ENCODE measurements at places on chromosomes 1 and 21. TPM values are rescaled to one million over a fixed set of nuclear protein-coding genes. Genes with fewer than 3 reads are reported as not detected.

GRCh38 chr1:186079084-186079684 is 295.9 kb downstream of the TPR start:
- H3K27me3 ChIP-seq, result no peaks in the 10 kb centered on the region
- no peak overlapping the region for H3K4me3 ChIP-seq
- peaks cover 6% of the 10 kb centered on the region for H3K4me1 ChIP-seq
- no peak for DNase-seq
- no peak overlapping the region for H3K27ac ChIP-seq

GRCh38 chr1:145917595-145917994 is 922 bp downstream of the PEX11B start:
- peaks cover 7% of the 10 kb centered on the region for H3K36me3 ChIP-seq
- peaks cover 14% of the 10 kb centered on the region for H3K4me1 ChIP-seq
- no peaks in the 10 kb centered on the region for H3K27me3 ChIP-seq
- H3K4me3 ChIP-seq, result peak overlapping the region; percentile 92
- no peak overlapping the region for H3K27ac ChIP-seq

DNA sequence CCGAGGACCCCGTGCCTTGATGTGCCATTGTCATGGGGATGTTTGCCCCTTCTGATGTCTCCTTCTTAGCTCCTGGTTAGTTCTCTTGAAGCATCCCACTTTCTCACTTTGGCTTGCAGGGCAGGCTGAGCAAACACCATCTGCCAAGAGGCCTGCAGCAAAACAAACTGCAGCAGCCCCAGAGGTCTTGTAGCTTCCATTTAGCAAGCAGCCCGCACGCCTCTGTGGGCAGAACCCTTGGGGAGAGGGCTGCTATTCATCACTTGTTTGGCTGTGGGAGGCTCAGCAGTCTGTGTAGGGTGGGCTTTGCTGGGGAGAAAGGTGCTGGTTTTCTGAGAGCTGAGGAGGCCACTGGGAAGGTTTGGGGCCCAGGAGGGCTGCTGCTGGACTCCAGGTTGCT is 56.7 kb downstream of the KCNC4 start:
- DNase-seq, result no peak
- peaks cover 10% of the 10 kb centered on the region for H3K27me3 ChIP-seq
- H3K4me1 ChIP-seq, result peaks cover 19% of the 10 kb centered on the region

GRCh38 chr1:200530623-200531261 is 89.8 kb downstream of the KIF14 start:
- peaks cover 2% of the 10 kb centered on the region for H3K4me1 ChIP-seq
- peaks cover 3% of the 10 kb centered on the region for H3K27me3 ChIP-seq
- no peak overlapping the region for H3K27ac ChIP-seq
- no peak overlapping the region for H3K4me3 ChIP-seq
- H3K36me3 ChIP-seq, result no peaks in the 10 kb centered on the region

GRCh38 chr1:65479554-65480204 is 59.2 kb downstream of the LEPR start:
- peaks cover 3% of the 10 kb centered on the region for H3K4me1 ChIP-seq
- DNase-seq, result no peak
- no peak overlapping the region for H3K27ac ChIP-seq

- H3K27me3 ChIP-seq, result peaks cover 9% of the 10 kb centered on the region
- H3K4me3 ChIP-seq, result no peak overlapping the region
- H3K27ac ChIP-seq, result no peak overlapping the region
- H3K4me1 ChIP-seq, result no peaks in the 10 kb centered on the region
- peak; percentile 51 for DNase-seq
Observed at GRCh38 chr1:230310381-230311163, 115.6 kb downstream of the PGBD5 start.

GRCh38 chr1:1292442-1292779 is 12.2 kb downstream of the SCNN1D start:
- no peak for DNase-seq
- no peaks in the 10 kb centered on the region for H3K36me3 ChIP-seq
- no peak overlapping the region for H3K27ac ChIP-seq
- no peaks in the 10 kb centered on the region for H3K4me1 ChIP-seq
- H3K4me3 ChIP-seq, result no peak overlapping the region
- no peaks in the 10 kb centered on the region for H3K27me3 ChIP-seq

DNA sequence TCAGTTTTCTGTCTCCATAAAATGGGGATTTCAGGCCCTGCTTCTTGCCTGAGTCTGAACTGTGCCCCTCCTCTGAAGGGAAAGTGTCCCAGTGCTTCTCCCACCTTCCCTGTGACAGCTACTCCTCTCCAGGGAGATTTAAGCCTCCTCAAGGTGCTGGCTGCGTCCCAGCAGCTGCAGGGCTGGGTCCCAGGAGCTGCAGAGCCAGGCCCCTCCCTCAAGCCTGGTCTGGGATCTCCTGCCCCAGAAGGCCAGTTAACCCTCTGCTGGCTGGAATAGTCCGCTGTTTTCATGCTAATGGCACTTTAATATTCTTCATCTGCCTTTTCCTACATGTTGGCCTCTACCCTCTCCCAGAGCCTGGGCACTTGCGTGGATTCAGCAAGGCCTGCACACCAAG is 99.0 kb downstream of the PLXNA2 start:
- no peak overlapping the region for H3K27ac ChIP-seq
- no peak overlapping the region for H3K4me3 ChIP-seq
- H3K4me1 ChIP-seq, result peaks cover 2% of the 10 kb centered on the region
- H3K27me3 ChIP-seq, result no peaks in the 10 kb centered on the region
- no peak for DNase-seq

GRCh38 chr1:170675865-170676264 is 11.9 kb downstream of the PRRX1 start:
- no peak overlapping the region for H3K4me3 ChIP-seq
- DNase-seq, result no peak
- no peaks in the 10 kb centered on the region for H3K36me3 ChIP-seq
- H3K4me1 ChIP-seq, result no peaks in the 10 kb centered on the region

- no peak overlapping the region for H3K27ac ChIP-seq
- H3K36me3 ChIP-seq, result no peaks in the 10 kb centered on the region
- no peaks in the 10 kb centered on the region for H3K27me3 ChIP-seq
- peaks cover 4% of the 10 kb centered on the region for H3K4me1 ChIP-seq
Observed at GRCh38 chr1:198908995-198909394, 270.2 kb downstream of the PTPRC start.

DNA sequence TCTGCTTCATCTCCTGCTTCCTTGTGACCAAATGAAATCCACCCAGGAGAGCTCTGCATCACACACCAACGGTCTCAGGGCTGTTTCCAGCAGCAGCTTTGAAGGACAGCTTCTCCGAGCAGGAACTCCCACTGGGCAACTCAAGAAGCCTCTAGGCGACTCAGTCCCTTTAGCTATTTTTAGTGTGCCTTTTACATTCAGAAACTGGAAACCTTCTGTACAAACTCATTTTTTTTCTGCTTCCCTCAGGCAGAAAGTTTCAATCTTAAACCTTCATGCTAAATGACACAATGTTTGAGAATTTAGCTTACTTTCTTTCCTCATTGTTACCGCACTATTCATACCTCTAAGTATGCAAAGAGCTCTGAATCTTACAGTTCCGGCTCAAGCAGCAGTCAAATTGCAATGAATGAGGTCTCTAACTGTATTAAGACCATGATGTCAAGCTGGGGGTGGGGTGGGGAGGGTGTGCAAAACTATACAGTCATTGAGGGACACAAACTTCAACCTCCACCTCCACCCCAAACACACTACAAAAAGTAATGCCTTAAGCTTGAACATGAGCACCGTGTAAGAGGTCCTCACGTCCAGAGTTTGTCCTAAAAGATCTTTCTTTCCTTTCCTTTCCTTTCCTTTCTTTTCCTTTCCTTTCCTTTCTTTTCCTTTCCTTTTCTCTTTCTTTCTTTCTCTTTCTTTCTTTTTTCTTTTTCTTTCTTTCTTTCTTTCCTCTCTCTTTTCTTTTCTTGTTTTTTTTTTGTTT is 16.4 kb upstream of the TARBP1 start:
- no peaks in the 10 kb centered on the region for H3K36me3 ChIP-seq
- H3K4me1 ChIP-seq, result peaks cover 17% of the 10 kb centered on the region
- H3K4me3 ChIP-seq, result no peak overlapping the region
- H3K27me3 ChIP-seq, result no peaks in the 10 kb centered on the region

DNA sequence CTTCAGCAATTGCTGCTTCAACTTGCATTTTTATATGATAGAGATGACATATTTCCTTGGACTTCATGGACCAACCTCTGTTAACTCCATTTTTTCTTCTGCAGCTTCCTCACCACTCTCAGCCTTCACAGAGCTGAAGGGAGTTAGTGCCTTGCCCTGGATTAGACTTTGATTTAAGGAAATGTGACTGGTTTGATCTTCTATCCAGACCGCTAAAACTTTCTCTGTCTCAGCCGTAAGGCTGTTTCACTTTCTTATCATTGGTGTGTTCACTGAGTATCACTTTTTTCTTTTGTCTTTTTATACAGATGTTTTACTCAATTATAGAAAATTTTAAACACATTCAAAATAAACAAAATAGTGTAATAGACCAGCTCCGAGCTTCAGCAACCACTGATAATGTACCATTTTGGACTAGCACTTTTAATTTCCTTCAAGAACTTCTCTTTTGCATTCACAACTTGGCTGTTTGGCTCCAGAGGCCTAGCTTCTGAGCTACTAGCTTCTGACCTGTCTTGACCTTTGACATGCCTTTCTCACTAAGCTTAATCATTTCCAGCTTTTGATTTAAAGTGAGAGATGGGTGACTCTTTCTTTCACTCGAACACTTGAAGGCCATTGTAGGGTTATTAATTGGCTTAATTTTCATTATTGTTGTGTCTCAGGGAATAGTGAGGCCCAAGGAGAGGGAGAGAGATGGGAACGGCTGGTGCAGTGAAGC is 9.3 kb downstream of the NEK7 start:
- peak overlapping the region; percentile 3 for H3K4me3 ChIP-seq
- no peaks in the 10 kb centered on the region for H3K36me3 ChIP-seq
- peak overlapping the region; percentile 56 for H3K27ac ChIP-seq

DNA sequence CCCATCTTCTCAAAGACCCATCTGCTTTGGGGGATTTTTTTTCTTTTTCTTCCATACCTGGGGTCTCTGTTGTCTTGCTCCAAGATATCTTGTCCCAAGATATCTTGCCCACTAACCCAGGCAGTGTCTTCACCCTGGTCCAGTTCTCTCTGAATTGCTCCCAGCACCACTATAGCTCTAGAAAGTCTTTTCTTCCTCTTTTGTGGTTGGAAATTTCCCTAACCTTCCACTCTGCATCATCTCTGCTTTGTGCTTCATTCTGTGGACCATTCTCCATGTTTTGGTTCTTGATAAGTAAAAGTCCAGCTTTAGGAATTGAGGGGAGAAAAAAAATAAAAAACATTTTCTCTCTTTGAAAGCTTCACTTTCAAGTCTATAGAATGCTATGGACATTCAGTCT is 20.9 kb downstream of the STYXL2 start:
- DNase-seq, result no peak
- H3K27ac ChIP-seq, result no peak overlapping the region
- H3K4me3 ChIP-seq, result no peak overlapping the region
- peaks cover 24% of the 10 kb centered on the region for H3K27me3 ChIP-seq
- H3K36me3 ChIP-seq, result no peaks in the 10 kb centered on the region
- H3K4me1 ChIP-seq, result peaks cover 2% of the 10 kb centered on the region

DNA sequence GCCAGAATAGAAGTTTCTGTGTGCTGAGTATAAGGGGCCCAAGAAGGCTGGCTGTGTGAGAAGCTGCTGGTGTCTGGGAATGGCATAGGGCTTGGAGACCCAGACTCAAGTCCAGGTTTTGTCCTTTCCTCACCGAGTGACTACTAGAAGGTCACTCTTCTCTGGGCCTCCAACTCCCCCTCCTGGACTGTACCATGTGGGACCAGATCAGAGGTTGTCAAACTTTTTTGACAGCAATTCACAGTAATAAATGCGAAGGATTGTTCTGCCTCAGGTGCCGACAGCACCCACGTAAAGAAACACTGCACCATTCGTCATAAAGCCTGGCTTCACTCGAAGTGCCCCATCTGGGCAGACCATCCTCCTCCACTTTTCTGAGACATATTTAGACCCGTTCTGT is 29.0 kb downstream of the PKP1 start:
- peaks cover 32% of the 10 kb centered on the region for H3K27me3 ChIP-seq
- H3K27ac ChIP-seq, result no peak overlapping the region
- no peak overlapping the region for H3K4me3 ChIP-seq
- DNase-seq, result no peak
- peaks cover 5% of the 10 kb centered on the region for H3K4me1 ChIP-seq
- no peaks in the 10 kb centered on the region for H3K36me3 ChIP-seq

GRCh38 chr1:217506878-217507277 is 124.0 kb downstream of the GPATCH2 start:
- no peak overlapping the region for H3K27ac ChIP-seq
- peaks cover 8% of the 10 kb centered on the region for H3K36me3 ChIP-seq
- H3K27me3 ChIP-seq, result no peaks in the 10 kb centered on the region
- H3K4me1 ChIP-seq, result no peaks in the 10 kb centered on the region
- no peak overlapping the region for H3K4me3 ChIP-seq
- no peak for DNase-seq

GRCh38 chr1:213519098-213519497 is 468.1 kb downstream of the RPS6KC1 start:
- peak overlapping the region; percentile 27 for H3K4me3 ChIP-seq
- DNase-seq, result no peak
- peaks cover 5% of the 10 kb centered on the region for H3K36me3 ChIP-seq
- peaks cover 13% of the 10 kb centered on the region for H3K4me1 ChIP-seq

DNA sequence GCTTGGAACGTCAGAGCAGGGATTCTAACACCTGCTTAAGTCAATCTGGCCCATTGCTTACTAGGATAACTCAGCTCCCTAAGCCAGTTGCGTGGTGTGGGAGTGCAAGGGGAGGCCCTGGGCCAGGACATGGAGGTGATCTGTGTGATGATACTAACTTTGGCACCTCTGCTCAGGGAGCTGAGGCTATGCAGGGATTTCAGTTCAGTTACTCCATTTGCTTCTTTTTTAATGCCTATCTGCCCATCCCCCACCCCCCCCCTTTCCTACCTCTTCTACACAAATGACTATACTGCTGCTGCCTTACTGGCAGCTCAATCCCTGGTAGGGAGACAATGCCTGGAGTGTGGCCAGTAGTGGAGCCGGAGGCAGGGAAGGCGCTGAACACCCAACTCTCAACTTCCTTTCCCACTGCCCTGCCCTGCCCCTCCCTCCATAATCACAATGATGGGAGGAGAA is 19.5 kb downstream of the INKA2 start:
- H3K27me3 ChIP-seq, result no peaks in the 10 kb centered on the region
- H3K4me1 ChIP-seq, result no peaks in the 10 kb centered on the region
- no peak overlapping the region for H3K27ac ChIP-seq
- no peak overlapping the region for H3K4me3 ChIP-seq

- no peaks in the 10 kb centered on the region for H3K27me3 ChIP-seq
- no peak overlapping the region for H3K4me3 ChIP-seq
- peaks cover 1% of the 10 kb centered on the region for H3K36me3 ChIP-seq
- H3K27ac ChIP-seq, result no peak overlapping the region
- DNase-seq, result no peak
Observed at GRCh38 chr1:29426701-29427279, 190.5 kb downstream of the PTPRU start.

DNA sequence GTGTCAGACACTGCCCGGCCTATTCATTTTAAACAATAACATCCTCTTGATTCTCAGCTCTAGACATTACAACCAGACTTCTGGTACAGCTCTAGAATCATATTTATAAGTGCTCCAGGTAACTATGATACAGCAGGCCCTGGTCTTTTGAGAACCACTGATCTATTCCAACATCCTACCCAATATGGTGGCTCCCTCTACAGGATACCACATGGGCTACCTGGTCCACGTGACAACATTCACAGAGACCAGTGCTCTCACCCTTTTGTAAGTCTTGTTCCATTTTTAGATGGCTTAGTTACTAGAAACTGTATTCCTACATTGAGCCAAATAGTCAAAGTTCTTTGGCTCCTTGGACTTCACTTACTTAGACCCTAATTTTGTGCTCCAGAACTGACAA is 102.9 kb downstream of the PTPN14 start:
- DNase-seq, result no peak
- H3K27me3 ChIP-seq, result no peaks in the 10 kb centered on the region
- peaks cover 34% of the 10 kb centered on the region for H3K4me1 ChIP-seq
- H3K27ac ChIP-seq, result peak overlapping the region; percentile 99
- H3K36me3 ChIP-seq, result peaks cover 7% of the 10 kb centered on the region
- H3K4me3 ChIP-seq, result no peak overlapping the region

Gene PROX1
- 73.9 TPM for total RNA-seq

Gene MEGF6
- 83.8 TPM for total RNA-seq

Gene LEFTY2
- 0.51 TPM for total RNA-seq

Gene SPAG17
- 14.9 TPM for total RNA-seq

Gene KRTAP19-3
- not detected for total RNA-seq

Gene VHLL
- not detected for total RNA-seq

Gene TMPRSS15
- total RNA-seq, result not detected

All from progenitor cell of endocrine pancreas (in vitro differentiated cells).